ENCODE measurements at places on chromosomes 3 and 15. TPM values are rescaled to one million over a fixed set of nuclear protein-coding genes. Genes with fewer than 3 reads are reported as not detected.

The SYNPR gene
- total RNA-seq: not detected

The PLAAT1 gene
- under 0.01 TPM for total RNA-seq

The HDGFL3 gene
- total RNA-seq: 42.4 TPM

The TF gene
- 0.88 TPM for total RNA-seq

The SETD2 gene
- 37.1 TPM for total RNA-seq

The LHFPL4 gene
- under 0.01 TPM for total RNA-seq

The MGA gene
- 40.2 TPM for total RNA-seq

Data from osteoblast (primary cell).